ENCODE measurements at places on chromosomes 2 and 18. TPM values are rescaled to one million over a fixed set of nuclear protein-coding genes. Genes with fewer than 3 reads are reported as not detected.

ASAP2 gene
- total RNA-seq, result 61.7 TPM

SAG gene
- total RNA-seq, result not detected

FAM110C gene
- total RNA-seq, result 24.6 TPM

GRCh38 chr2:237471438-237472186 is 15.4 kb upstream of the MLPH start:
- no peak for DNase-seq
- H3K36me3 ChIP-seq, result no peaks in the 10 kb centered on the region
- no peak overlapping the region for H3K27ac ChIP-seq

- no peaks in the 10 kb centered on the region for H3K36me3 ChIP-seq
- no peaks in the 10 kb centered on the region for H3K4me1 ChIP-seq
- no peaks in the 10 kb centered on the region for H3K27me3 ChIP-seq
- H3K4me3 ChIP-seq, result no peak overlapping the region
- no peak for DNase-seq
Measured at GRCh38 chr2:236794176-236794957, 224.7 kb downstream of the ACKR3 start.

- H3K36me3 ChIP-seq, result no peaks in the 10 kb centered on the region
- H3K4me3 ChIP-seq, result no peak overlapping the region
- H3K27ac ChIP-seq, result no peak overlapping the region
- H3K27me3 ChIP-seq, result no peaks in the 10 kb centered on the region
Measured at GRCh38 chr2:68855550-68855949, 15.6 kb downstream of the BMP10 start.

GRCh38 chr2:11930211-11930761 is 183.9 kb downstream of the LPIN1 start:
- no peaks in the 10 kb centered on the region for H3K27me3 ChIP-seq
- H3K27ac ChIP-seq, result no peak overlapping the region
- H3K4me3 ChIP-seq, result no peak overlapping the region
- no peaks in the 10 kb centered on the region for H3K36me3 ChIP-seq

DNA sequence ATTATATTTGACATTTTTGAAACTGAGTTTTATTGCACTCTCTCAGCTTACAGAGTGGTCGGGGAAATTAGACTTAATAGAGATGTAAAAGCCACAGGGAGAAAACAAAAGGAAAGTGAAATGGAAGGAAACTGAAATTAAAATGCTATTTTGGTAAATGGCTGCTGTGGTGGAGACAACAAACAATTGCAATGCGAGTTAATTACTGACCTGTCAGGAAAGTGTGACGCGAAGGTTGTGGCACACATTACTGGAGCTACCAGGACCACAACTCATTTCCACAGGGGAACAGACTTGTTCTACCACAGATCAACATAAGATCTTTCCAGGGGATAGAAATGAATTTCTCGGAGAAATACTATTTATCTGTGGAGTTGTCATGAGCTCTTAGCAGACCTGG is 19.5 kb downstream of the ARHGAP15 start:
- H3K36me3 ChIP-seq, result no peaks in the 10 kb centered on the region
- no peaks in the 10 kb centered on the region for H3K4me1 ChIP-seq
- no peak overlapping the region for H3K27ac ChIP-seq
- H3K27me3 ChIP-seq, result no peaks in the 10 kb centered on the region

DNA sequence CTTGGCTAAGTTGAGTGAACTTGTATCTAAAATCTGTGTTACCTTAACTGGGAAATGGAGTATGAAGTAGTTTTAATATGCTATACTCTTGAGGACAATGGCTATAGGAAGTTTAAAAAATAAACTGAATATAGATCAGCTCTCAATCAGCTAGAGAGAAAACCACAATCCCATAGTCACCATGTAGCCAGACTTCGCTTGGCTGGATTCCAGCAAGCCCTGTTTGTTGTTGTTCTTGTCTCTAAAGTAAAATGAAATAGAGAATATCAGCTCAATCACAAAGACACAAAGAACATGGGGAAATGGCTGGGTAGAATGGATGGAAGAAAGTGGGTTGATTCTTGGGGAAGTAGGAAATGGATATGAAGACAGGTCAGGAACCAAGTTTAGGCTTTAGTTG is 234.9 kb downstream of the PHLPP1 start:
- no peaks in the 10 kb centered on the region for H3K27me3 ChIP-seq
- no peak for DNase-seq
- H3K27ac ChIP-seq, result no peak overlapping the region
- no peaks in the 10 kb centered on the region for H3K36me3 ChIP-seq

DNA sequence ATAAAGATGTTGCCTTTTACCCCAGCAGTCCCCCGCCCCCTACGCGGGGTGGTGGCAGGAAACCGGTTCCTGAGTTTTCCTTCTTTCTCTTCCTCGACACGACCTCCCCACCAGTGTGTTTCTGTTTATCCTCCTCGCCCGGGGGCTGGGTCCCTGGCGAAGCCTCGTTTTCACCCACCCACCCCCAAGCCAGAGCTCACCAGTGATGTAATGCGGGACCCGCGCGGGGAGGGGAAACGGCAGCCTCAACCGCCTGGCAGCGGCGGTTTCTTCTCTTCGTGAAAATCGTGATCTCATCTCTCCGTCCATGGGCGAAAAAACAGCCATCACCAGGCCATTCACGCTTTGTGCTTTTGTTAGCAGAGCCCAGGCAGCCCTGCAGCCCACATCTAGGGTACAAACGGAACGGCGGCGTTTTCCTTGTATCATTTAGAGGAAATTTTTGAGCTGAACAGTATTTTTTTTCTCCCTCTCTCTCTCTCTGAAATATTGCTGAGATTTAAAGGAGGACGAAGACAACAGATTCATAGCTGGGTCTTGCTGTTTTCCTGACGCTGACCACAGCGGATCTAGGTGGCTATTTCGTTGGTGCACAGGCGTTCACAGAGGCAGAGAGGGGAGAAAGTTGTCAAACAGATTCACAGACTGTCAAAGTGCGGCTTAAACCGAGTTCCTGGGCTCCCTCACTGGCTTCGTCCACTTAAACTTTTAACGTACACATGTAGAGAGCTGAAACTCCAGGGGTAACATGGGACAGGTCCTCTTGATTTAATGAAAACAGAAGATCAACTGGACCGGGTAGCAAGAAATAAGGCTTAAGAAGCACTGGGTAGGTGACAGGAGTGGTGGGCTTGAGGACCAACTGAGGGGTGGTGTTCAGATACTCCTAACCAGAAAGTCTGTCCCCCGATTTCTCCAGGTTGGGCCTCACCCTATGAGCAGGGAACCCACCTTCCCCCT is 21.9 kb upstream of the PAX3 start:
- peak; percentile 20 for DNase-seq
- peak overlapping the region; percentile 56 for H3K4me3 ChIP-seq
- H3K27ac ChIP-seq, result no peak overlapping the region
- no peaks in the 10 kb centered on the region for H3K4me1 ChIP-seq
- H3K27me3 ChIP-seq, result peaks cover 15% of the 10 kb centered on the region

DNA sequence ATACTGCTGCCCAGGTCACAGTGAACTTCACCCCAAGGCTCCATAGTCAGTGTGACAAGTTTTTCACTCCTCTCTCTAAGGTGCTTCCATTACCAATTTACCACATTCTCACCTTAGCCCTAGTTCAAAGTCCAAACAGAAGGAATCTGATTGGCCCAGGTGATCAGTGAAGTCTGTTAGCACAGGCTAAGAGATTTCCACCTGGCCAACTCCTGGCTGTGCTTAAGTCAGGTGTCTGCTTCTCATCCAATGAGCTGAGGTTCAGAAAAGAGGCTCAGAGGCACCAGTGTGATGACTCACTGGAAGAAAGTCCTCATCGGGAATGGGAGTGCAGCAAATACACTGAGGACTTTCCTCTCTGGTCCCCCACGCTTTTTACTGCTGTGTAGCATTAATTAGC is 164.4 kb upstream of the MGAT5 start:
- H3K4me3 ChIP-seq, result no peak overlapping the region
- no peak overlapping the region for H3K27ac ChIP-seq
- no peak for DNase-seq
- no peaks in the 10 kb centered on the region for H3K36me3 ChIP-seq
- no peaks in the 10 kb centered on the region for H3K27me3 ChIP-seq

DNA sequence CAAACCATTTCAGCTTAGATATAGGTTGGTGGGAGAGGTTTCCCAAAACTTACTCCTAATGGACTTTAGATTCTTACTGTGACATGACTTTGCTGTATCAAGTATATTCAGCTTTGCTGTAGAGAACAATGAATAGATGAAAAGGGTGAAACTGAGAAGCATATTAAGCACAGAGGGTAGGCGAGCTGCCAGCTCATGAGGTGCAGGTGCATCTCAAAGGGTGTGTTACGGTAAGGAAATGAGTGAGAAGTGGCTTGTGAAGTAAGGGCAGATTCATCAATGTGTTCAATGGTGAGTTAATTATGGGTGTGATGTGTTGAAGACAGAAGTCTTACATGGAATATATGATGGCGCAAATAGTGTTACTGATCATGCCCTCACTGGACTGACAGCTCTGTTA is 49.3 kb downstream of the CD8B2 start:
- no peaks in the 10 kb centered on the region for H3K4me1 ChIP-seq
- DNase-seq, result no peak
- H3K27ac ChIP-seq, result no peak overlapping the region
- H3K4me3 ChIP-seq, result no peak overlapping the region
- no peaks in the 10 kb centered on the region for H3K27me3 ChIP-seq
- no peaks in the 10 kb centered on the region for H3K36me3 ChIP-seq

- no peaks in the 10 kb centered on the region for H3K27me3 ChIP-seq
- no peaks in the 10 kb centered on the region for H3K36me3 ChIP-seq
- no peak overlapping the region for H3K27ac ChIP-seq
- no peaks in the 10 kb centered on the region for H3K4me1 ChIP-seq
- DNase-seq, result no peak
- no peak overlapping the region for H3K4me3 ChIP-seq
Measured at GRCh38 chr2:41922177-41922576, 125.6 kb upstream of the PKDCC start.

GRCh38 chr18:56393870-56394269 is 244.5 kb downstream of the TXNL1 start:
- H3K27me3 ChIP-seq, result no peaks in the 10 kb centered on the region
- H3K4me1 ChIP-seq, result no peaks in the 10 kb centered on the region
- DNase-seq, result no peak
- no peaks in the 10 kb centered on the region for H3K36me3 ChIP-seq
- H3K4me3 ChIP-seq, result no peak overlapping the region

Measured in colonic mucosa (tissue), 4 donors.